ENCODE measurements at places on chromosomes 11 and 22.

DNA sequence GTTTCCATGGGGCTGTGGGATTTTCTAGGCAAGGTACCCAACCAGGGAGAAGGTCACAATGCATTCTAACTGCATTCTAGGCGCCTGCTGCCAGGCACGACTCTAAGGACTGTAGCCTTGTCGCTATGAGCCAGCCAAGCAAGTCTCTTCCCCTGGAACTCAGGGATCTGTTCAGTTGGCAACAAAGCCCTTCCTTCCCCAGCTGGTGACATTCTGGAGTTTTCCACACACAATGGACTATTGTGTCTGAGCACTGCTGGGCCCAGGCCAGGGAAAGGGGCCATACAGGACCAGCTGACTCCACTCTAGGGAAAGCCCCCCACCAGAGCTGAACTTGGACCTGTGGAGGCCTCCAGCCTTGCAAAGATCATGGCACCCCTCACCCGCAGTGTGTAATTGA is 116.8 kb downstream of the RRAS2 start:
- DNase-seq = no peak

GRCh38 chr22:44291674-44292360 is 20.9 kb downstream of the SHISAL1 start:
- no peak for DNase-seq

DNA sequence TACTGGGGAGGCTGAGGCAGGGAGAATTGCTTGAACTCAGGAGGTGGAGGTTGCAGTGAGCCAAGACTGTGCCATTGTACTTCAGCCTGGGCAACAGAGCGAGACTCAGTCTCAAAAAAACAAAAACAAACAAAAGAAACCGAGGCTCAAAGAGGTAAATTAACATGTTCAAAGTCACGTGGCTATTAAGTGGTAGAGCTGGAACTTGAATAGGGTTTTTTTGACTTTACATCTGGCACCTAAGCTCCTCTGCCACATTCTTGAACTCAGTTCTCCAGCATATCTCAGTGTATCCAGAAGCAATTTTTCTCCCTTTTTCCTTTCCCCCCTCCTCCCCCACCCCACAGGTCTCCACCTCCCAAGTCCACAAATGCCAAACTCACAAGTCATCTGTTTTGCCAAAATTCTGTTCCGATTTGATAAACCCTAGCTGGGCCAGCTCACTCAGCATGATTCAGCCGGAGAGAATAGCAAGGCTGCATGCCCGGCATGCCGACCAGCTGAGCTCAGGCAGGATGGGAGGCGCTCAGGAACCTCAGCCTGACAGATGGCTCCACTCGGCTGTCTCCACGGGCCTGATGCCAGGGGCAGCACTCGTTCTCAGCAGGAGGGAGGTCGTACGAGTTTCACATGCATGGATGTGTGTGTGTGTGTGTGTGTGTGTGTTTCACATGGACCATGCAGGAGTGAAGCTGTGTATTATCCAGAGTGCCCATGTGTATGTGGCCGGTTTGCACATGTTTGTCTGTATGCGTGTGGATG is 63.2 kb upstream of the RRAS2 start:
- DNase-seq = no peak

DNA sequence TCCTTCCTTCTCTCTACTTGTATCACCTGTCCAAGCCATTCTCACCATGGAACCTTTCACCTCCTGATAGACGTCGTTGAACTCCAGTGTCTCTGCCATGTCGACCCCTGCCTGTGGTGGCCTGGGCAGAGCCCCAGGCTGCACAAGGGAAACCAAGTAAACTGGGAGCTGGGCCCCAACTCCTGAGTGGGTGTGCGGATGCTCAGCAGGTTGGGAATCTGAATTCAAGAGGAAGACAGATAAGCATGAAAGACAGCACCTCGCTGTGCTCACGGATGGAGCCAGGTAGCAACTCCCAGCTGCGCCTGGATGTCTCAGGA is 709 bp downstream of the SSRP1 start:
- DNase-seq = no peak

DNA sequence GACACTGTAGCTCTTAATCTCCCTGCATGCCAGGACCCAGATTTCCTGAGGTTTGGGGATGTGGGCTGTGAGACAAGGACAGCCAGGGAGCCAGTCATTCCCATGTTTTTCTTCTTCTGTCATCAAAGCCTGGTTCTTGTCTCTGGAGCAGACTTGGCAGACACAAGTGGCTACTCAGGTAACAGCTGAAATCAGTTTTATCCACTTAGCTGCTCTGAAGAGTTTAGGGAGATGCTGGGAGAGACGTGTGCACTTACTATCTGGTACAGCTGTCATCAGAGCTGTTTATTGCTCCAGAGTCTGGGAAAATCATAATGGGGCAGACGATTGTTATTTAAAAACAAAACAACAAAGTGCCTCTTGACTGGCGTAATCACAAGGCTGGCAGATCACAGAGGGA is 56.6 kb downstream of the CSNK2A3 start:
- DNase-seq = no peak

DNA sequence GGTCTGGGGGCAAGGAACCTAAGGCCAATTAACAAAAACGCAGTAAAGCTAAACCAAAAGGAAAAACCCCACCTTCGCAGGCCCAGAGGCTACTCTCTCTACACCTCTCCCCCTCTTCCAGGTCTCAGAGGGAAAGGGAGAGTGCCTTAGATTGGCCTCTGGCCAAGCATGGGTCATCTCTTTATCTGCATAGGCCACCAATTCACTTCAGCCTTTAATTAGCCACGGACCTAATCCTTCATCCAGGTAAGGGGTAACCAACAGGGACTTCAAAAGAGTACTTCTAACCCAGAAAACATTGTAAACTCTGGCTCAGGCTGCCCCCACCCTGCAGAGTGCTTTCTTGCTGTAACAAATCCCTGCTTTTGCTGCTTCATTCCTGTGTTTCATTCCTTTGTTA is 9.4 kb downstream of the VSTM5 start:
- DNase-seq = no peak

DNA sequence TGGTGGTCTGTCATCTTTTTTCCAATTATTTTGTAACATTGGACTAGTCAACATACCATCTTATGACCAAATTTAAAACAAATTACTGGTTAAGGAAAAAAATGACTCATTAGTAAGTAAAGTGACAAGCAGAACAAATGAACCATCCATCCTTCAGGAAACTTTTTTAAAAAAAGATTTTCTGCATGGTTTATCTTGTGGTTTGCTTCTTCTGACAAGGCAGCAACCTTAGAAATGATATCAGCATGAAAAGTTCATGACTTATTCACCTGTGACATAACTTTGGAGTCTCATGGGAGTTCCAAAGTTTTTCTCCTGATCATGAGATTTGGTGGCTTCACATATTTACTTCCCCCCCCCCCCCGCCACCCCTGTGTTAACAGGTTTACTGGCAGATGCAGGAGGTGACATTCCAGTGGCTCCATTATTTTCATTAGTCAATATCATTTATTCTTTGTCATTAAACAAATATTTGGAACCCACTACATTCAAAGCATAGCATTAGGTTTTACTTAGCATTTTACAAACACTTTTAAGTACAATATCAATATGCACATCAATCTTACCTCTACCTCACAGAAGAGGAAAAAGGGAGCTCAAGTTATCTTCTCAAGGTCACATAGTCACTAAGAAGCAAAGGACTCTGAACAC is 40.7 kb downstream of the DCUN1D5 start:
- DNase-seq = no peak

DNA sequence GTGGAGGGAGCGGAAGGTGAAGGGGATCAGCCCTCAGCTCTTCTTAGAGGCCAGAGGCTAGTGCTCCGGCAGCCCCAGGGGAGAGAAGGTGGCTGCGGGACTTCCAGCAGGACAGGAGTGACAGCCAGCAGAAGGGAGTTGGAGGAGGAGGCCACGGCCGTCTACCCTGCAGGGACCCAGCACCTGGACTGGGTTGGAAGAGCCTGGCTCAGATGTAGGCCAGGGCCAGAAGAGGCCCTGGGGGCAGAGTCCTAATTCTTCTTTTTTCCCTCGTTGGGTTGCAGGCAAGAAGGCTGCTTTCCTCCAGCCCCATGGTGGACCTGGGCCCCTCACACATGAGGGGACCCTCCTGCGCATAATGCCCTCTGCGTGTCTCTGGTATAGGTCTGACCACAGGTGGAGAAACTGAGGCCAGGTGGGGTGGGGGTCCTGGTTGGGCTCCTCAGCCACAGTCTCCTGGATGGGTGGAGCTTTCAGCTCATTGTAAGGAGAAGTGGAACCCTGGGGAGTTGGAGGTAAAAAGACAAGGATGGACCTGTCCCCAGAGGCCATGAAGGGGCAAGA is 2.3 kb upstream of the MCAM start:
- no peak for DNase-seq

- no peak for DNase-seq
These were observed 282.3 kb downstream of the KIRREL3 start for GRCh38 chr11:126718276-126718675.

GRCh38 chr11:44072757-44073658 is 6.9 kb downstream of the ACCS start:
- DNase-seq = no peak

DNA sequence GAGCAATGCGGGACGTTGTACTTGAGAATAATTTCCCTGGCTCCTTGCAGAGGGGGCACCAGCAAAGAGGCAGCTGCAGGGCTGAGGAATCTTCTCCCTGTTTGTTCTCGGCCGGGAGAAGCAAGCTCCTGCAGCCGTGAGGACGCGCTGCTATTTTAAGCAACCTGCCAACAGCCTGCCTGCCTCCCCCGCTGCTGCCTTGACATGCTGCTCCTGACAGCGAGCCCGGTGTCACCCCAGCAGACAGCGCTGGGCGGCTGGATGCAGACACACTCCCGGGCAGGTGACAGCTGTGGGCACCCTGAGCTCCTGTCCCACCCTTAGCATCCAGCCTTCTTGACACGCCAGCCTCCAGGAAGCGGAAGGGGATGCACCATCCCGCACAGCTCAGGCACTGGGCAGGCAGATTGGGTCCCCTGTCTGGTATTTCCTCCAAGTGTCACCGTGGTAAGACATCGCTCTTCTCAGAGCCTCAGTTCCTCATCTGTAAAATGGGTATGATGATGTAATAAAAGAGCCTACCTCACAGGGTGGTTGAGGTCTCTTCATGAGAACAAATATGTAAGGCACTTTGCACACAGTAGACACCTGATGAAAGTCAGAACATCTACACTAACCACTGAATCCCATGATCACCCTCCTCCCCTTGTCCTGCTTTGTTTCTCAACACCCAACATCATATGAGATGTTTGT is 530.6 kb downstream of the MN1 start:
- DNase-seq = no peak

- DNase-seq = no peak
These were observed 16.0 kb downstream of the RASD2 start for GRCh38 chr22:35556666-35557065.

- no peak for DNase-seq
These were observed 993 bp upstream of the SFI1 start for GRCh38 chr22:31495343-31495742.

DNA sequence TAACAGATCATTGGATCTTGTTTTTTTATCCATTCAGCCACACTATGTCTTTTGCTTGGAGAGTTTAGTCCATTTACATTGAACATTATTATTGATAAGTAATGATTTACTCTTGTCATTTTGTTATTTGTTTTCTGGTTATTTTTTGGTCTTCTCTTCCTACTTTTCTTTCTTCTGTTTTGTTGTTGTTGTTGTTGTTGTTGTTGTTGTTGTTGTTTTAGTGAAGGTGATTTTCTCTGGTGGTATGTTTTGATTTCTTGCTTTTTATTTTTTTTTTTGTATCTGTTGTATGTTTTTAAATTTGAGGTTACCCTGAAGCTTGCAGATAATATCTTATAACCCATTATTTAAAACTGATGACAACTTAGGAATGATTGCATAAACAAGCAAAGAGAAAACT is 28.6 kb downstream of the TAF1D start:
- no peak for DNase-seq

DNA sequence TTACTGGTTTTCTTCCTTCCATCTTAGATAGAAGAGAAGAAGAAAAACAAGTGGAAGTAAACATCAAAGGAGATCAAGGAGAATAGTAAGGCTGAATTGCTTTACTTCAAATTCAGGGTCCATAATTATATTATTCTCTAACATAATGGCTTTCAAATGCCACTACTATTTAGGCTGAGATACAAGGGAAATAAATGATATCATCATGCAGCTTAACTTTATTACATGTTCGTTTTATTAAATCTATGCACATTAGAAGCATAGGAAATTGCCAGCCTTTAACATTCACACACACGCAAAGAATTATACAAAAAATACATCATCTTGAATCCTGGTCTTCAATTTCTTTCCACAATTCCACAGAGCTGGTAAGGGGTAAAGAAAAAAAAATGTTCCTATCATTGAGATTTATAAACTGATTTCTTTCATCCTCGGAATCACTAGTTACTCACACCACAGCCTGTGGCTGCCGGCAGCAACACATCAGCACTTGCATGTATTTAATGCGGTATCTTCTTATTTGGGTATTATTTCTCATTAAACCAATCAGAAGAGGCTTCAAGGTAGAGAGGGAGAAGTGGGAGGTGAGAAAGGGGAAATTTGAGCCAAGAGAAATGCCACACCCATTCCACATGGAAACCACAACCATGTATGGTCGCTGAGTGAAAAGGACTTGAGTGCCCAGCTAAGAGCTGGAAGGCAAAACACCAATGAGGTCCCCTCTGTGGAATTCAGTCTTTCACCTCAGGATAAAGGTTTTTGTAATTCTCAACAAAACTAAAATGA is 26.3 kb downstream of the SYTL2 start:
- no peak for DNase-seq

GRCh38 chr11:15970506-15971214 is 385.7 kb downstream of the SOX6 start:
- no peak for DNase-seq

DNA sequence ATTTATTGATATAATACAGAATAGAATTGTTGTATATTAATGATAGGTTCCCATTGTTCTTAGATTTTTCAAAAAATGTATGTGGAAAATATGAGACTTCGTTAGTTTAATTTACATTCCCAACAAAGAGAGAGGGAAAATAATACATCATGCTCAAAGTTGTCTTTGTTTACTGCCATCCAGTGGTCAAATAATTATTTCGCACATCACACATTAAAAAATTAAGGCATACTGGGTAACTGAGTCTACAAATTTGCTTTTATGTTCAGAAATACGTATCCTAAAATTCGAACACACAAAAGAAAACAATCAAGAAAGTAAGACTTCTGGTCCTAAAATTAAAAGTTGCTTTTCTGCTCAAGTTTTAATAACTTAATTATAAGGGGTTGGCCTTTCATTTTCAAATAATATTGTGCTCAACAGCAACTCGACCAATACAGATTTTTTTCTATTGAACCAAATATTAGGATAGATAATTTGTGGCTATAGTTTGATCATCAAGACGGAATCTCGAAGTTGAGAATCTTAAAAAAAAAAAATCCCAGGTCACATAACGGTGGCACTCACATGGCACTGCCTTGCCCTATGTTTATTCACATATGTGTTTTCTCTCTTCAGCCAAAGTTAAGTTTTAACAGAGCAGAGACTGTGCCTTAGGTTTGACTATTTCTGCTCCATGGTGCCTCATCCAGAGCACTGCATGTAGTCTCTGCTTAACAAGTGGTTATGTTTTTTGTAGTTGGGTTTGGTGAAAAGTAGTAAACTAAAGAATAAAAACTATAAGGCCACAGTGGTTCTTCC is 12.3 kb downstream of the PDGFD start:
- no peak for DNase-seq

Data from CD4-positive, alpha-beta T cell treated with Interferon alpha-2 for 1 hour (primary cell).